ENCODE measurements at places on chromosomes 11 and 22.

- DNase-seq: no peak
These were observed 15.4 kb downstream of the DERL3 start for GRCh38 chr22:23823331-23823791.

- no peak for DNase-seq
These were observed 36.7 kb downstream of the SERPIND1 start for GRCh38 chr22:20810645-20811044.

DNA sequence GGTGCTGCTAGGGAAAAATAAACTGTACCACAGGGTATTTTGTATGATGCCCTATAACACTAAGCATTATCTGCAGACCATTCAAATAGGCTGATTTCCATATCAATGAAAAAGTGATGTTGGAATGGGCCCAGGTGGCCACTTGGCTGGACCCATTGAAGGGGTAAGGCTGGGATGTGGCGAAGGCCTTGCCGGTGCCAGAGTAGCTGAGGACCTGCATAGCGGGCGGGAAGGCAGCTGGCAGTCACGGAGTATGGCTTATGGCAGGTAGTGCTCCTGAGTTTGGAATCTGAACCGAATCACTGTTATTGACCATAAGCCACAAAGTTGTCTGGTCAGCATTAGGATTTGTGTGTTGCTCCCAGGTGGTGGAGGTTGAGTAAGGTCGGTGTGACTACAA lies 131.0 kb downstream of the MICAL2 start:
- no peak for DNase-seq

- no peak for DNase-seq
These were observed 20.4 kb upstream of the MOB2 start for GRCh38 chr11:1506981-1507380.

- no peak for DNase-seq
These were observed 41.5 kb upstream of the SHISAL1 start for GRCh38 chr22:44354288-44354687.
